Caki2 (cell line): ENCODE measurements at places on chromosomes 6 and 20.

- DNase-seq: no peak
Observed at GRCh38 chr20:15364781-15365180, 1027.4 kb upstream of the FLRT3 start.

DNA sequence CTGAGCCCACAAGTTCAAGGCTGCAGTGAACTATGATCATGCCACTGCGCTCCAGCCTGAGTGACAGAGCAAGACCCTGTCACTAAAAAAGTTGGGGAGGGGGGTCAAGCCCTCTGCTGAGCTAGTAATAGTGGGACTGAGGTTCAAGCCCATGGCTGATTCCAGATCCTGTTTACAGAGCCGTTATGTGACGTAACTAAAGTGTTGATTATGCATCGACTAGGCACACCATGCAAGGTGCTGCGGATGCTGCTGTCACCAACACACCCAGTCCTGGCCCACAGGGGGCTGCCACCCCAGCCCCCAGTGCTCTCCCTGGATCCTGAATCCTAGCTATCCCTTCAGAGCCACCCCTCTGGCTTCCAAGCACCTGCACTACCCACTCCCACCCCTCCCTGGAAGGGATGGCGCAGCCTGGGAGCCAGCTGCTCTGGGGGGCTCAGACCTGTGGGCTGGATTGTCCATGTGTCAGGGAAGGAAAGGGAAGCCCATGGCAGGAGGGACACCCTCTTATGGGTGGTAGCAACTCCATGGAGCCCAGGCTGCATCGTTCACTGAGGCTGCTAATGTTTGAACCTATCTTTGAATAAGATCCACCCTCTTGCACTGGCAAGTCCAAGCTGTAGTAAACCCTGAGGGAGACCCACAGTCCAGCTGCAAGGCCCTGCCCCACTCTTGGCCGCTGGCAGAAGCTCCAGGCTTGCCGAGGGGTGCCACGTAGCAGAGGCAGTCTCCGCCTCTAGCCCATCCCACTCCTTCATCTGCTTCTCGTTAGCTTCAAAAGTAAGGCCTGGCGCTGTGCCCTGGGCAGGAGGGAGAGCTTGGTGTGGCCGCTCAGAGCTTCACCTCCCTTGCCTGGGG lies 95.0 kb downstream of the SNX5 start:
- DNase-seq: peak; percentile 25

DNA sequence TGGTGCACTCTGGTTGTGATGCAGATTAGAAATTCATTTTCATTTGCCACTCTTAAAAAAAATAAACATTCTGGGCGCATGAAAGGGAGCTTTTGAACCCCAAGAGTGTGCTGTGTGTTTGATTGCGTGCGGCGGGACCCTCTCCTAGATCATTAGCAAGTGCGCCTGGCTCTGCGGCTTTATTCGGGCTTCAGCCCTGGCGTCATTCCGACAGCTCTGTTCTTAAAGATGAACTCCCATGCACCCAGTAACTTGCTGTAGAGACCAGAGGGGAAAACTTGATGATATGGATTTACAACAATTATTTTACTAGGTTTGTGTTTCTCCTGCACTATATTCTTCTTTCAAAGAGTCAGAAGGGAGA lies 48.9 kb upstream of the ARMC2 start:
- DNase-seq: no peak

- DNase-seq: no peak
Observed at GRCh38 chr20:57880571-57880892, 170.7 kb upstream of the PMEPA1 start.

DNA sequence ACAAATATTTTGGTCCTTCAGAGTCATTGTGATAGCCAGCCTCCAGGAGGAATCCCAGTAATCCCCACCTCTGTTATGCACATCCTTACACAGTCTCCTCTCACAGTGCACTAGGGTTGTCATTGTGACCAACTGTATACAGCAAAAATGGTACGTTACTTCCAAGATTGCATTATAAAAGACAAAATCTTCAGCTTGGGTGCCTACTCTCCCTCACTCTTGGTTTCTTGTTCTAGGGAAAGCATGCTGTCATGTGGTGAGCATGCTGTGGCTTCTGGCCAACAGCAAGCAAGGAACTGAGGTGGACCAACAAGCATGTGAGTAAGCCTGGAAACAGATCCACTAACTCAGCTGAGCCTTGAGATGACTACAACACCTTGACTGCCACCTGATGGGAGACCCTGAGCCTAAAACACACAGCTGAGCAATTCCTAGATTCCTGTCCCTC lies 130.1 kb upstream of the DST start:
- peak; percentile 52 for DNase-seq

DNA sequence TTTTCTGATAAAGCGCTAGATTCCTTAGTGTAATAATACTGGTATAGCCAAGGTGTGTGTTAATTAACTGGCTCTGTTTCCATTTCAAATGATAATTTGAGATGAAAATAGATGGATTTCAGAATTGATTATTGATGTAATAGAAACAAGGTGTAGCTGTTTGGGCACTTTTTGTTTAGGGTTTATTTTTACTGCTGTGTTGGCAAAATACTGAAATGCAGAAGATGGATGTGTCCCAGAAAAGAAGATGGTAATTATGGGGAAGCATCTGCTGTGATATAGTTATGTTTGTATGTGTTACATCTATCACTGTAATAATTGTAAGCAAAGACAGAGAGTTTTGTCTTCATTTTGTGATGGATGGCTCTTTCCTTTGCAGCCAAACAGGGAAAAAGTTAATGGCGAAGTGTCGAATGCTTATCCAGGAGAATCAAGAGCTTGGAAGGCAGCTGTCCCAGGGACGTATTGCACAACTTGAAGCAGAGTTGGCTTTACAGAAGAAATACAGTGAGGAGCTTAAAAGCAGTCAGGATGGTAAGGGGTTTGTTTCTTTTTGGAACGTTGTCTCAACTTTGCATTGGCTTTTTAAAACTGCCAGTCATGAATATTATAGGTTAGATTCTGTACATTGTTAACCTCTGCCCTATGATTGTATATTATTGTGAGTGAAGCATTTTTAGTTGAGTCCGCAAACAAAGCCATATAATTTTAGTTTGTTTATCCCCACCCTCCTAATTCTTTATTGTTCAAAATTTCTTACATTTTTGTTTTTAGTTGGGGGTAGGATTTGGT lies 8.6 kb upstream of the ACAT2 start:
- DNase-seq: no peak

DNA sequence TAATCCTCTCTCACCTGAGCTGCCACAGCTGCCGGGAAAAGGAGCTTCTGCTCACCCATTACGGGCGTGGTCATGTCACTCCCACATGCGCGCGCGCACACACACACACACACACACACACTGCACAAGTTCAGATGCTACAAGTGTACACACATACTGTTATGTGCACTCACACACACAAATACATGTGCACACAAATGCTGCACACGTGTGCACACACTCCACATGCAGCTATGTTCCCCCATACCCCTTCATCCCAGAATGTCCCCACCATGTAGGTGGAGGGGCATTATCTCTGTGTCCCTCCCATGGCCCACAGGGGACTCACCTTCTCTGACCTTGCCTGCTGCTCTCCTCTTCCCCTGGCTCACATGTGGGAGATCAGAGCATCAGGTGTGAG lies 37.3 kb downstream of the GNAS-AS1 start:
- DNase-seq: no peak

DNA sequence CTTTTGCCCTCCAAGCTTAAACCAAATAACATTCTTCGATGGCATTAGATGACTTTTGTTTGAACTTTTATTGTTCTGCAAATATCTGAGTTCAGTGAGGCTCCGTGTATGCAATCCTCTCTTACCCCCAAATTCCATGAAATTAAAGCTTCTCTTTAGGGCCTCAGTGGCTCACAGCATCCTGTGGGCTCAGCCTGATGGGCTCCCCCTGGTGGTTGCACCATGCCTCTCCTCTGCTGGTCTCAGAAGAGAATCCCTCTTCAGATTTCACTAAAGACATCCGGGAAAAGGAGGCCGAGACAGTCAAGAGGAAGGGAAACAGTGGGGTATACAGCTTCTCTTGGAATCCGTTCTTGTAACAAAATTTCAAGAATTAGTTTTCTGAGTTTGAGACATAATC lies 331.6 kb upstream of the NT5E start:
- DNase-seq: no peak

DNA sequence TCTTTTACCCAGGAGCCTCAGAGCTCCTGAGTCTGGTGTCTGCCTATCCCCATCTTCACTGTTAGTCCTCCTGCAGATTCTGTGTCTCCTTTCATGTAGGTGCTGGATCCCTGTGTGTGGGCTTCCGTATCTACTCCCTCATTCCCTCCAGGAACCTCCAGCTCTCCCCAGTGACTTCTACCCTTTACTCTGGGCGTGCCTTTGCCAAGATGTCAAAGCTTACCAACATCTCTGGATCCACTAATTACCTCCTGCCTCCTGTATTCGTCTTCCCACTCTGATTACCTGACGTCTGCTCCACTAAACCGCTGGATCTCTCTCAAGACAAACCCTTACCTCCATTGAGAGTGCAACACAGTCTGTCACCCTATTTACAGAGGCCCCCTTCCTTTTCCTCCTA lies 2.2 kb upstream of the C6orf136 start:
- DNase-seq: no peak

DNA sequence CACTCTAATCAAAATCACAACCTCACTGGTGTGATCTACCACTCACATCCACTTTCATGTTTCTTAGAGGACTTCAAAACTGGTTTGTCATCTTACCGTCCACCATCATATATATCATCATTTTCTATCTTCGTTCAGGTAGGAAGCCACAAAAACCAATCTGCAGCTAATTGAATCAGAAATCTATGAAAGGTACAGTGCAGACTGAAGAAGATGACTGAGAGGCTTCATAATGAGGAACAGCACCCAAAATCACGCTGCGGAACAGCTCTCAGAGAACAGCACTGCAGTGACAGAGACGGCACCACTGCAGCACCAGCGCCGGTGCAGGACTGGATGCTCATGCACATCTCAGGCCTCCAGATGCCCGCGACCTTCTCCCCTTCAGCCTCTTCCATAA lies 13.0 kb downstream of the GMDS start:
- no peak for DNase-seq

DNA sequence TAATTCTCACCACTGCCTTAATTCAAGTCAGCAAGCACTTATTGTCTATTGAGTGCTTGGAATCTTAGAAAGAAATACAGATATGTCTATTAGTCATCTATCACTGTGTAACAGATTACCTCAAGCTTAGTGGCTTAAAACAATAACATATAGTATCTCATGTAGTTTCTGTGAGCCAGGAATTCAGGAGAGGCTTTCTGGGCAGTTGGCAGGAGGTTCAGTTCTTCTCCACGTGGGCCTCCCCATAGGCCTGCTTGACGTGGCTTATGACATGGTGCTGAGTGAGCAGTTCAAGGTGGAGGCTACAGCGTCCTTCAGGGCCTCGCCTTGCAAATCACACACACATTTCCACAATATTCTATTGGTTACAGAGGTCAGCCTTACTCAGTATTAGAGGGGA lies 69.7 kb downstream of the DTD1 start:
- peak; percentile 65 for DNase-seq

DNA sequence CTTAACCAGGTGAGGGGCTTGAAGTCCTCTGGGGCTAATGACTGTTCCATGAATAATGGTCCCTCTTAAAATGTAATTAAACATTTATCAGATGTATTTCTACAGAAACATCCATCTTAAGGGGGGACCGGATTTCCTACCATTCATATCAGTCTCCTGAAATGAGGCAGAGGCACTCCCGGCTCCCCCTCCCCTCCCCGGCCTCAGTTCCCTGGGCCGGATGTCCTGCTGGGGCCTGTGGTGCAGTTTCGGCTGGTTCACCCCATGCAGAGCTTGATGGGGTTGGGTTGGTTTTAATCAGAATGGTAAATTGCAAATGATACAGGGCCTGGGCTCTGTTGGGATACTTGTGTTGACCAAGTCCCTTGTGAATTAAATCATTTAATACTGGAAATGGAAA lies 349.4 kb downstream of the PREX1 start:
- DNase-seq: no peak

- no peak for DNase-seq
Observed at GRCh38 chr20:19078448-19079373, 133.7 kb upstream of the SLC24A3 start.

- DNase-seq: peak; percentile 25
Observed at GRCh38 chr6:147022041-147022440, 182.2 kb upstream of the STXBP5 start.

GRCh38 chr20:7736336-7736735 lies 203.9 kb downstream of the HAO1 start:
- DNase-seq: no peak

DNA sequence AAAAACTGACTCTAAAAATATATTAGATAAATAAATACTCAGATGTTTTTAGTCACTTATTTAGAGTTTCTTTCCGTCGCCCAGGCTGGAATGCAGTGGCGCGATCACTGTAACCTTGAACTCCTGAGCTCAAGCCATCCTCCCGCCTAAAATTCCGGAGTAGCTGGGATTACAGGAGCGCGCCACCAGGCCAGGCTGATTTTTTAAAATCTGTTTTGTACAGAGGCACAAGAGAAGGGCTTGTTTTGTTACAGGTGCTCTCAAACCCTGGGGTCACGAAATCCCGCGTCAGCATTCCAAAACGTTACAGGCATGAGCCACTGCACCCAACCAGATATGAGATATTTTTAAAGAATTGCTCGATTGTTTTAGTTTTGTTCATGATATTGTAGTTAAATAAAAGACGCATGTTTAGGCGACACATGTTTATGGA lies 40.7 kb upstream of the BTN3A2 start:
- DNase-seq: no peak

DNA sequence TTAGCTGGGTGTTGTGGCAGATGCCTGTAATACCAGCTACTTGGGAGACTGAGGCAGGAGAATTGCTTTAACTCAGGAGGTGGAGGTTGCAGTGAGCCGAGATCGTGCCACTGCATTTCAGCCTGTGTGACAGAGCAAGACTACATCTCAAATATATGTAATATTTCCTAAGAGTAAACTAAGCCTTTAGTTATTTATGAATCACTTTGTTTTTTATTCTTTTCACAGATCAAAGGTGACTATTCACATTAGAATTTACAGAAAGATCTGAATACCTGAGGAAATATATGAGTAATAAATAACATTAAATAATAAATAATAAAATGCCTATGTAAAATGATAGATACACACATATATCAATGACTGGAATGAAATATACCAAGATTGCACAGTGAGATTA lies 630.8 kb upstream of the IMPG1 start:
- no peak for DNase-seq

GRCh38 chr20:63064310-63064709 lies 57.5 kb upstream of the BHLHE23 start:
- peak; percentile 90 for DNase-seq
